ENCODE measurements at places on chromosomes 12 and 14.

DNA sequence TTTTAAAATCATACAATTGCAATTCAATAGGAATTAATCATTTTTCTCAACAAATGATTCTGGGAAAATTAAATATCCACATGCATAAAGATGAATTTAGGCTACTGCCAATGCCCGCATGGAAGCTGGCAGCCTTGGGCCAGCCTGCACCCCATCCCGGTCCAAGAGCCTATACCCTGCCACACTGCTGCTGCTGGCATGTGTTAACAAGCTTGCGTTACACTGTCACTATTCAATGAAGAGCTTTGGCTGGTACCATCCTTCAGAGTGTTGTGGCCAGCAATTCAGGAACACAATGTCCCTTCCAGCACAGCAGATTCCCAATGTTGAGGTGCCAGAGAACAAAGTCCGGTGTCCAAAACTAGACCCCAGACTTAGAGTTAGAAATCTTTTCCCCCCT, 13.6 kb upstream of the TAS2R14 start:
- DNase-seq, result no peak

DNA sequence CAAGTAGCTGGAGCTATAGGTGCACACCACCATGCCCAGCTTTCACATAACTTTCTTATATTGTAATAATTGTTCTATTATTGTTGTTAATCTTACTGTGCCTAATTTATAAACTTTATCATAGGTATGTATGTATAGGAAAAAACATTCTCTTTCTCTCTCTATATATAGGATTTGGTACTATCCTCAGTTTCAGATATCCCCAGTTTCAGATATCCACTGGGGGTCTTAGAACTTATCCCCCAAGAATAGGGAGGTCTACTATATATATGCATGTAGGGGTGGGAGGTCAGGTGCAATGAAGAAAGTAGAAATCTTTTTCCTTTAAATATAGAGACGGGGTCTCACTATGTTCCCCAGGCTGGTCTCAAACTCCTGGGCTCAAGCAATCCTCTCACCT, 70.9 kb upstream of the STRN3 start:
- no peak for DNase-seq

DNA sequence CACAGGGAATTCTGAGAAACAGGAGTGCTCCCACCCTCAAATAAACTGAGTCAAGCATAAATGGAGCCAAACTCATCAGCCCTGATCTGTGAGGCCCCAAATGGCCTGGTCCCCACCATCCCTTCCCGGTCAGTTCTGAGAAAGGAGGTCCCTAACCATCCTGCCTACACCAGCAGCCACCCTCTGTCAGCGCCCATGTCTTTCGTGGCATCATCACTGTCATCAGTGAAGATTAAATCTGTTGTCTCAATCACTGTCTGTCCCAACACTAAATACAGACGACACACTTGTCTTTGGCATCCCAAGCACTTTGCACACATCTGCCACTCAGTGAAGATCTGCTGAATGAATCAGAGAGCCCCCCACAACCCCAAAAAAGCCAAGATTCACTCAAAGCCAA, 22.4 kb downstream of the VPS37B start:
- no peak for DNase-seq

DNA sequence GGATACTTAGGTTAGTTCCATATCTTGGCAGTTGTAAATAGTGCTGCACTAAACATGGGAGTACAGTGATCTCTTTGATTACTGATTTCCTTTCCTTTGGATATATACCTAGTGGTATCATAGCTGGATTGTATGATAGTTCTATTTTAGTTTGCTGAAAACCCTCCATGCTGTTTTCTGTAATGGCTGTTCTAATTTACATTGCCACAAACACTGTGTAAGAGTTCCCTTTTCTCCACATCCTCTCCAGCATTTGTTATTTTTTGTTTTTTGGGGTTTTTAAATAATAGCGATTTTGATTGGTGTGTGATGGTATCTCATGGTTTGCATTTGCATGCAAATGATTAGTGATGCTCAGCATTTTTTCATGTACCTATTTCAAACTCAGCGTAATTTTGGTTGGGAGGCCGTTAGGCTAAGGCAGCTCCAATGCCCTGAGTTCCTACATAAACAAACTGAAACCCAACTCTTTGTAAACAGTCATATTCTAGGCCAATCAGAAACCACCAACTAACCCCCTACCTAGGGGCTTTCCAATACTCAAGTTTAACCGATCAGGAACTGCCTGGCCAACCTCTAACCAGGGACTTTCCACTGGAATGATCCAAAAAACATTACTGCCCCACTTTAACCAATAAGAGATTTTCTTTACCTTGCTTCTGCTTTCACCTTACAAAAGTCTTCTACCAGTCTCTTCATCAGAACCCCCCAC, 171.6 kb downstream of the FBXL14 start:
- DNase-seq, result no peak

- no peak for DNase-seq
These were observed 12.1 kb upstream of the NTN4 start for GRCh38 chr12:95802482-95803270.

DNA sequence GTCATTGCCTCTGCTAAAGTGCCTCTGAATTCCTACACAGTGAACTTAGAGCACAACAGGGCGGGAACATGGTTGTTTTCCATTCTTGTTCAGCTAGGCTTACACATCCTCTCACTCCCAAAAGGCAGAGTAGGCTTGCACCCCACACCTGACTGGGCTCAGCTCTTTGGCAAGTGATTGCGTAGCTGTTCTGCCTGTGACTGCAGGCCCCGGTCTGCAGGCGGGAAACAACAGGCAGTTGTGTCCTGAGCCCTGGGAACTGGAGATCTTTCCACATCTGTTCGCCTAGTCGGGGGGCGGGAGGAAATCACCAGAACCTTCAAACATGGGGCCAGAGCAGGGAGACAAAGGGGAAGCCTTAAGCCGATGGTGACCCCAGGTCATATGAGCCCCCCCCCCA, 274.7 kb downstream of the ZFP36L1 start:
- no peak for DNase-seq

DNA sequence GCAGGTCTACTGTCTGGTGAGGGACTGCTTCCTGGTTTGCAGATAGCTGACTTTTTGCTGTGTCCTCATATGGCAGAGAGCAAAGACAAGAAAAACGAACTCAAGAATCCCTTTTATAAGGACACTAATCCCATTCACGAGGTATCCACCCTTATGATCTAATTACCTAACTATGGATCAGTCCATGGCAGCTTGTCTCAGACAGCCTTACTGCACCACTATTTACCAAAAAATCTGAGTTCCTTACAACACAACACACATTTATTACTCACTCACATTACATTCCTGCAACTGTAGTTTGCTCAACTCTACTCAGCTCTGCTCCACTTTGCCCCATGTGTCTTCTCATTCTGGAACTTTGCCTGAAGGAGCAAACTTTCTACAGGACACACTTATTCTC, 10.1 kb upstream of the SLC6A15 start:
- DNase-seq, result no peak

DNA sequence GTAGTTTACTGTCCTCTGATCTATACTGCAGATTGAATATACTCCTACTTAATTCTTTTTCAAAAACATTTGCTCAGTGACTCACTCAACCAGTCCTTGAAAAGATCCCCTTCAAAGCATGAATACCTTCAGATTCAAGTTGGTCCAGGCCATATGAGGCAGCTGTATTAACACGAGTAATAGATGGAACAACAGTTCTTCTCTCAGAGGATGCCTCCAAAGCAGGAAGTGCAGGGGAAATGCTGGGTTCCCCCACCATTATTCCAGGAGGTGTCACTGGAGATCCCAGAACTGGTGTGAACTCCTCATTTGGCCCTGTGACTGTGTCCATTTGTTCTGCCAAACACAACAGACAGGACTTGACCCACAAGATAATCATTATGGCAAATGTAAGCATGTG, 20.6 kb downstream of the ARMH4 start:
- no peak for DNase-seq
